ENCODE measurements at places on chromosomes 13 and 19.

- no peak for DNase-seq
Observed at GRCh38 chr13:73703606-73704005, 430.6 kb downstream of the KLF12 start.

DNA sequence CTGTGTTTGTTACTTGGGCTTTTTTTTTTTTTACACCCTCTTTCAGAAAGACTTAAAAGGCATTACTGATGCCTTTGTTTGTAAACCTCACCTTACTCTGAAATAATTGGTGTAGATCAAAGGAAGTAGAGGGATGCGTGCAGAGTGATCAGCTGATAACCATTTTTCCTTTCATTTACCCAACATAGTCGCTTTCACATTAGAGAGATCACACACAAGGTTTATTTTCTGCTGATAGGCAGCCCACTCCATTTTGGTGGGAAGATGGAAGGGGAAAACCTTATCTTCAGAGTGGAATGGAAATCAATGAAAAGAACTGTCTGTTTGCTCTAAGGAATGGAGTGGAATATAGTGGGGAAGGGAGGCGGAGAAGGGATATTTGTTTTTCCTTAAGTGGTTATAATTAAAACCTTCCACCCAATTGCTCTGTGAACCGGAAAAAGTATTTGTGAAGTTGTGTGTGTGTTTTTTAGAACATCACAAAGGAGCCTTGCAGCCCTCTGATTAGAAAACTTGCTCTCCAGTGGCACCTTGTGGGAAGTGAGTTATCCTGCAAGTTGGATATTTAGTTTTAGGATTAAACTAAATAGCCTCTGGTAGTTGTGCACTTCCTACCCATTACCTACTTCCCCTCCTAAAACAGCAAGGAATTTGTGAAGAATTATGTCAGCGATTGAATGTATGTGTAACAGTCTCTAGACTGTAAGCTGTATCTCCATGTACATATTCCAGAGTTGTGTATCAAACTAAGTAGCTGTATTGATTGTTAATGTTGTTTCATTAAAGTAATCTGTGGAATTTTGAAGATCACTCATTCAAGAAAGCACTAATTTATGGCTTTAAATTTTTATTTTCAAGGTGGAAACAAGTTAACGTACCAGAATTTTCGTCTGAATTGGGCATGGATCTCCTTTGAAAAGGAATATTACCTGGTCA is 76.8 kb downstream of the FREM2 start:
- peak; percentile 40 for DNase-seq

- DNase-seq, result no peak
Observed at GRCh38 chr13:108674346-108674745, 44.9 kb downstream of the MYO16 start.

DNA sequence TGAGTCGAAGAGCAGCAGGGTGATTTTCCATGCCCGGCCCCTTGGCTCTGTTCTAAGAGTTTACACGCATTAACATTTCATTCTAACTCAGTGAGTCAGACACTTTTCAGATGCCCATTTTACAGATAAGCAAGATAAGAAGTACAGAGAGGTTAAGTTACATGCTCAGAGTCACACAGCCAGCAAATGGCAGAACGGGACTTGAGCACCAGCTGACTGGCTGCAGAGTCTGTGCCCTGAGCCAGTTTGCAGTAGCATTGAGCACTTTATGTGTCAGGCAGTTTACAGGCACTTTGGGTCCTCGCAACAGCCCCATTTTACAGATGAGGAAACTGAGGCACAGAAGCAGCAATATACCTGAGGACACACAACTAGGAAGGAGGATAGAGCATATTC is 19.0 kb downstream of the CCDC8 start:
- DNase-seq, result peak; percentile 38

- no peak for DNase-seq
Observed at GRCh38 chr13:70523622-70524021, 415.4 kb upstream of the KLHL1 start.
